ENCODE measurements at places on chromosomes 5 and 9.

DNA sequence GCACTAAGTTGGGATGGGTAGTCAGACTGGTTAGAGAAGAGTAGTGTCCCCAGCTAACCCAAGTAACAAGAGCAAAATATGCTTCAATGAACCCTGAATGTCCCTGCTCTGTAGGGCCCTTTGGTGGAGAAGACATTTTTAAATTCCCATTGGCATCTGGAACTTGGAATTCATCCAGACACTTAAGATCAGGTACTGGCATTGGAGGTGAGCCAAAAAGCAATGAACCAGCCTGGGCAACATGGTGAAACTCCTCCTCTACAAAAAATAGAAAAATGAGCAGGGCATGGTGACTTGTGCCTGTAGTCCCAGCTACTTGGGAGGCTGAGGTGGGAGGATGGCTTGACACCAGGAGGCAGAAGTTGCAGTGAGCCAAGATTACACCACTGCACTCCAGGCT lies 58.9 kb upstream of the ZNF618 start:
- no peak for DNase-seq

DNA sequence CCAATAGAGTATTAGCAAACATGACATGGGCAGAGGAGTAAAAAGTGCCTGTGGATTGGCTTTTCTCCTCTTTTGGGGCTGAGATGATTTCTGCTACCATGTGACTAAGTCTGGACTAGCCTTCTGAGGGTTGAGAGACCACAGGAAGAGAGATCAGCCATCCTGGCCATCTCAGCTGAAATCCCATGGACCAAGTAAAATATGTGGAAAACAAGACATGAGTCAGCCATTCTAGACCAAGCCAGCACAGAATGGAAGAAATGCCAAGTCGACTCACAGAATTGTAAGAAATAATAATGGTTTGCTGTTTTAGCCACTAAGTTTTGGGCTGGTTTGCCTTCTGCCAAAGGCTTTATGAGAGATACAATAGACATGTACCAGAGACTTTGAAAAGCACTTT lies 377.8 kb downstream of the CHSY3 start:
- no peak for DNase-seq

DNA sequence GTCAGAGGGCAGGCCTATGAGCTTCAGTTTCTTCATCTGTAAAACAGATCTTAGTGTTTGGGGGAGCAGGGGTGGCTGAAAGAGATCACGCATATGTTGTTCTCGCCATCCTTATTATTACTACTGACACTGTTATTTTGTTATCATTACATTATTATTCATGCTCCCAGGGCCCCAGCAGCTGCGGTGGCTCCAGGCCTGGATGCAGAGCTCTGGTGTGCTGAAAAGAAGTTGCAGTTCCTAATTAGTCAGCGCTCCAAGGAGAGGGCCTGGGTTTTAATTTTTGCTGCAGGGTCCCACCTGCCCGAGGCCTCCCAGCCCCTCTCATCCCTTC lies 19.5 kb downstream of the CXXC5 start:
- DNase-seq, result peak; percentile 76

DNA sequence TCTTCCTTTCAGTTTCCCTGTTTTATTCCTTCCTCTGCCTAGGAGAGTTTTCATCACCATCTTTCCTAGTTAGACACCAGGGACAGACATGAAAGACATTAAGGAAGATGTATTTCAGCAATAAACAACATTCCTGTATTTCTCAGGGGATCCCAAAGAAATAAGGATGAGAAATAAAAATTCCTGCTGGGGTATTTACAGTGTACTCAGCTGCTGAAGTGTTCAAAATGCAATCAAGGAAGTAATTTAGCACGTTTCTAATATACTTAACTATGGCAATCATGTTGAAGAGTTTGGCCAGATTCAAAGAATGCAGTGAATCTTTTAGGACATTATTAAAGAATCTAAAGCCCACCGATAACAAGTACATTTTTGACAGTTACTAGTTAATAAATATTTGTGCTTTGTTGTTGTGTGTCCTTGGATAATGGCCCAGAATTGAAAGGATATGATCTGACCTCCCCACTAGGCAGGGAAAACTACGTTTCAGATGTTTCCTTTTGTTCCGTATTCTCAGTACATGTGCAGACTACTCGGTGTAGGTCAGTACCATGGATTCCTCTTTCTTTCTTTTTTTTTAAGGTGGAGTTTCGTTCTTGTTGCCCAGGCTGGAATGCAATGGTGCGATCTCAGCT lies 46.8 kb downstream of the INIP start:
- no peak for DNase-seq

DNA sequence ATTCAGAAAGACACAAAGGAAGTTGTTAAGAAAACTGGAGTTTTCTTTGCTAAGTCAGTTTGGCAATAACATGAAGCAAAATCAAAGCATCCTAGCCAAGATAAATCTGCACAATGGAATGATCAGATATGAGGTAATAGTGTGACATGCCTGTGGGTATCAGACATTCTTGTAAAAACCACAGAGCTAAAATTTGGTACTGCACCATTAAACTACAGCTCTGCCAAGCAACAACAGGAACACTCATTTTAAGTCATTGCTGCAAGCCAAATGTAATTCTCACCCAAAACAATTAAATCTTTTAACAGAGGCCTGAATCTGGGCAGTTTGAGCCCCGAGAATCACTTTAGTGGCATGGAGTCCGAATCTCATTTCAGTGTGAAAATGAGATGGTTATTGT lies 96.6 kb downstream of the VCAN start:
- peak; percentile 92 for DNase-seq

- no peak for DNase-seq
Observed at GRCh38 chr9:35519692-35520363, 29.9 kb downstream of the RUSC2 start.

GRCh38 chr5:25190521-25191000 lies 545.8 kb upstream of the CDH10 start:
- no peak for DNase-seq

DNA sequence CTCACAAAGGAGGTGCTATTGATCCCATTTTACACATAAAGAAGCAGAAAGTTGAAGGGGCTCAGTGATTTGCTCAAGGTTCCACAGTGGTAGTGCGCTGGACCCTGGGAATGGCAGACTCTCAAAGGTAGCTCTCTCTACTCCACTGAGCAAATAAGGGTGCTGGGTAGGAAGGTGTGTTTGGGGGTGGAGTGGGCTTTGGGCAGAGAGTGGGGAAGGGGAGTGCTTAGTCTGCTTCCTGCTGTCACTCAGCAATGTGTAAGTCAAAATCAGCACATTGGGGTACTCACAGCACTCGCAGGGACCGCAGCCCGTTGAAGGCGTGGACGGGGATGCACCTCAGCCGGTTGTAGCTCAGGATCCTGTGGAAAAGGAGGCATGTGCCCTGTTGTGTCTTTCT lies 142.8 kb upstream of the PANK3 start:
- no peak for DNase-seq

GRCh38 chr9:36566813-36567221 lies 5.9 kb upstream of the MELK start:
- DNase-seq, result peak; percentile 49

DNA sequence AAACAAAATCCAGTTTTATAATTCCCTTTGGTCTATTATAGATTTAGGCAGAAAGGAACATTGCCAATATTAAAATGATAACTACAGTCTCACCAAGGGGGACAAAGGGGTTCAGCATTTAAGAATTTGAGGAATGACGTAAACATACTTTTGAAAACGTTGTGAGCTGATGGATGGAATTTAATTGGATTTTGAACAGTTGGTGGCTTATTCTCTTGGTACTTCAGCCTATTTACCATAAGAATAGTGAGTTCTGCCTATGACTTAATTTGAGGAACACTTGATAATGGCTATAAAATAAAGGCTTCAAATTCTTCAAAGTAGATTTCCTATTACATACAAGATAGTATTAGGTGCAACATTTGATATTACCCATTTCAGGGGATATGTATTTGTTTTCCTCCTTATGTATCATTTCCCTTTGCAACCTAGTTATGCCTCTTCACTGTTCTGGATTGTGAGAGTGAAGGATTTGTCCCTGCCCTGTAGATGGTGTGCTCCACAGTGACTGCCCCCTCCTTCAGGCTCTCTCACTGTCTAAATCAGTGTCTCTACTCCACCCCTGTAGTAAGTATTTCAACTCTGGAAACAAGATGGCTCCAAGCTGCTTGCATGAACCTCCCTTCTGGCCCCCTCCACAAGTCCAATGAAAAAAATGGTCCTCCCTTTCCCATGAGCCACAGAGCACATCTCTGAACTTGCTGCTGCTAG lies 225.6 kb downstream of the ARHGEF28 start:
- DNase-seq, result no peak

- DNase-seq, result no peak
Observed at GRCh38 chr9:88508326-88508725, 26.7 kb upstream of the NXNL2 start.

GRCh38 chr9:90801241-90801972 lies at the start of gene SYK:
TSS of gene SYK (plus strand) at chr9:90801819. CDS start at chr9:90843899, 42,080 bp downstream.
- DNase-seq, result no peak

GRCh38 chr9:115039516-115040120 lies 78.3 kb downstream of the TNC start:
- no peak for DNase-seq

DNA sequence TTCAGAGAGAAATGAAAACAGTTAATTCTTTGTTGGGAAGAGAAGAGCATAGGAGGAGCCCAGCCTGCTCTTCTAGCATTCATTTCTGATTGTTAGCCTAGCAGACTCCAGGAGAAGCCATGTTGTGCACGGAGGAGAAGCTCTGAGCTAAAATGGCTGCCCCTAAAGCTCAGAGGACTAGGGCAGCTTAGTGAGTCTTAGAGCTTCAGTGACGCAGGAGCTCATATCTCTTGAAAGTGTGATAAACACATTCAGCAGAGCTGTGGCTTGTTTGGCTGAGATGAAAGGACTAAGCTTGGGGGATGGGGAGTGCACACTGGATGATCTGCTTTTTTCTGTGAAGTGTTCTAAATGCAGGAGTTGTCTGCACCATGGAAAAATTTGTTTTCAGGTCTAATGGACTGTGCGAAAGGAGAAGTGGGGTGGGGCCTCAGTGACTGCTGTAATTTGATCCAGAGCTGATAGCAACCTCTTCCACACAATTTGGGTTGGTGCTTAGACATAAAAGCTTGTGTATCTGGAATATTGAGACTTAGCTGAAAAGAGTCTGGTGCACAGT lies 58.5 kb downstream of the ZNF462 start:
- no peak for DNase-seq

GRCh38 chr5:174259696-174260420 lies 214.4 kb downstream of the NSG2 start:
- no peak for DNase-seq

GRCh38 chr5:6216471-6217075 lies 161.8 kb downstream of the MED10 start:
- DNase-seq, result no peak

GRCh38 chr5:17081142-17081541 lies 136.3 kb upstream of the BASP1 start:
- DNase-seq, result peak; percentile 67

GRCh38 chr5:178119915-178120606 lies 6.7 kb downstream of the N4BP3 start:
- DNase-seq, result no peak

- no peak for DNase-seq
Observed at GRCh38 chr5:139110526-139111168, 87.5 kb downstream of the SIL1 start.

DNA sequence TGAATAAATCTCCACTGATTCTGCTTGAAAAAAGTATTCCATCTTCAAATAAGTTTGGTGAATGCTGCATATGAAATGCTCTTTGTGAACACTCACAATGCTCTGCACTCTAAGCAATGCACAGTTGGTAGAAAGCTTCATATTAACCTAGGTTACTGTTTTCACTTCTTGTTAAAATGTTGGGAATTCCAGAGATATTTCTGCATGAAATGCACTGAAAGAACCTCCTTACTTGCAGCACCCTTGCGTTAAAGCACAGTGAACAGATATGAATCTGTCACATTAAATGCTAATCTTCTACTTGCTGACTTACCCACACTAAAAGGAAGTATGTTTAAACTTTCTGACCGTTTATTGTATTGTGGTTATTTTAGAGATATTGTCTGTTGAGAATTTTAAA lies 584.1 kb upstream of the NUDT12 start:
- DNase-seq, result no peak

GRCh38 chr5:169971780-169972179 lies 8.5 kb downstream of the INSYN2B start:
- no peak for DNase-seq

GRCh38 chr5:154757814-154758406 lies 2.7 kb downstream of the LARP1 start:
- no peak for DNase-seq

DNA sequence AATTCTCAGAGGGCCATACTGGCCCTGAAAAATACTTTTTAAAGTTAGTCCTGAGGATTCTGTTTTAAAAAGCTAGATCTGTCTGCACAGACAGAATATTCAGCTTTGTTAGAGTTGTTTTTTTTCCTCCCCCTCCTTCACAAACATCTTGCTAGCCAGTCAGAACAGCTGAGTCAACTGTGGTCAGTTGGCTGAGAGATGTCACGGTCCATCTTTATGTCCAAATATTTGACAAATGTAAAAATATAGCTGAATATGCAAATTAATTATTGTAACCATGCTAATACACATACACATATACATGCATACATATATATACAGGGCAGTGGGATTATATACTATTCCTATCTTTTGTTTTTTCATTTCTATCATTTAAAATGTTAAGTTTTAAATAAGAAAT lies 33.9 kb downstream of the UNC13B start:
- DNase-seq, result peak; percentile 51

GRCh38 chr9:34311499-34312185 lies 17.4 kb downstream of the KIF24 start:
- no peak for DNase-seq

DNA sequence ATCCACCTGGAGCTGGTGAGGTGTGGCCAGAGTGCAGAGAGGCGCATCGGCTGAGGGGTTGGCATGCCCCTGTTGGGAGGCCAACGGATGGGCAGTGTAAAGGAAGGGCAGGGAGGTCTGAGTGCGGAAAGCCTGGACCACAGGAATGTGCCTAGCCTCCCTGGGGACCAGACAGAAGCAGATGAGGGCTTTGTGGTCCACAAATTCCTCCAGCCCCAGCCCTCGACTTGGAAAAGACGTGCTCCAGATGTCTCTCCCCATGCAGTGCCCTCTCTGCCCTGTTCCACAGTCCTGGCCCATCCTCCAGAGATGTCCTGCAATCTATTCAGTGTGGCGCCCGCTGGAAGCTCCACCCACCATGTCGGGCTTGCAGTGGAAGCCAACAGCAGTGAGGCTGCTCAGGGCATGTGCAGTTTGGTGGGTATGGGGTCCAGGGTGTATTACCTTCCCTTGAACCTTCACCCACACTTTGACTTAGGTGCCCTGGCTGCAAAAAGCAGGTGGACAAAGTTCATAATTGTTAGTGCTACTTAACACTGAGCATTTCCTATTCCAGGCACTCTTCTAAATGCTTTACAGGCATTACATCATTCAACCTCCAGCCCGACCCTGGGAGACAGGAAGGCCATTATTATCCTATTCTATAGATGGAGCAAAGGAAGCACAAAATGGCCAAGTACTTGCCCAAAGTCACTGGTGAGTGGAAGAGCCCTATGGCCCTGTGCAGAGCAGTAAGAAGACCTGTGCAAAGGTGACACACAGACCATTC lies 120.2 kb upstream of the SLC25A48 start:
- no peak for DNase-seq

All from foreskin fibroblast (primary cell).